Stimulated activated CD4-positive, alpha-beta T cell treated with anti-CD3 and anti-CD28 coated beads, TNF-alpha, amount 100 ng/mL, for 48 hours (primary cell): ENCODE measurements at places on chromosomes 16 and 17.

- DNase-seq = no peak
Measured at GRCh38 chr17:63232565-63233310, 213.4 kb downstream of the CYB561 start.

DNA sequence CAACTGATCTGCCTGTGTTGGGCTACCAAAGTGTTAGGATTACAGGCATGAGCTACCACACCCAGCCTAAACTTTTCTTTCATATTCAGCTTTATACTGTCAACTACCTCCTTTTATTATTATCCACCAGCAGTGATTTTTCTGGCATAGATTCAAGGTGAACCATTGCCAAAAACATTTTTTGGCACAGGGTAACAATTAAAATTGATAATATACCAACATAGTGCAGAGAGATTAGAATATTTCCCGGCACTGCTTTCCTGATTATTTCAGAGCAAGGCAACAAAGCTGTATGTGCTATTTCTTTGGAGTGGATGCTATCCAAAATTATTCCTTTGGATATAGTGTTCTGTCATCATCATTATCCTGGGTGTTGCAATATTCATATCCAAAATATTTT is 781.6 kb upstream of the SOX9 start:
- no peak for DNase-seq

- no peak for DNase-seq
Measured at GRCh38 chr17:65360961-65361552, 200.4 kb downstream of the AXIN2 start.

DNA sequence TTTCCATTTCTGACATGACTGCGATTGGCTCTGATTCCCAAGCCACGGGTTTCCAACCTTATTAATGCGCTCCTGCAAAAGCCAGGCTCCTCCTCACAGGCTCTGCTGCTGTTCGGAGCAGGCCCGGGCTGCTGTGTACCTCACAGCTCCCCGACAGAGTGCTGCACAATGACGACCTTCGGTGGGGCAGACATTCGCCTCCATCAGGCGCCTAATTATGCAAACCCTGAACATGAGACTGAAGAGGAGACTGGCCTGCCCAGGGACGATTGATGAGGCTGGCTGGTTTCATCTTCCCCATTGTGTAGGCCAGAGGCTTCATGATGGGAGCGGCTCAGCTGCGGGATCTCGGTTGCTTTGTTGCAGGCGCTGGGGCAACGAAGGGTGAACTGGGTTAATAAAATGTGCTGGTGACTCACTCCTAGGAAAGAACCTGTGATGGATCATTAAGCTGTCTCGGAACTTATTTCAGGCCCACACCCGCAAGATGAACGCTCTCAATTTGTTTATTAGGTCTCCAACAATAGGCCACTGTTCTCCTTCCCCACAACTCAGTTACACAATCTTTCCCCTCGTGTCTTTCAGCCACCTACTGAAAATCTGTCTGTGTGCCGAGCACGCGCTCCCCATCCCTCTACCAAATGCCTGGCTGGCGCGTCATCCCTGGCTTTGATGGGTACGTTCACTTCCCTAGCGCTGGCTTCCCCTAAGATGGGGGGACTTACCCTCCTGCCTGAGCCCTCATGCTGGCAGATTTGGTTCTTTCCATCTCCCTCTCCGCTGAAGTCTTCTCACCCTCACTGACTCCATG is 27.2 kb upstream of the TOB1 start:
- DNase-seq = no peak

- no peak for DNase-seq
Measured at GRCh38 chr16:86956437-86956836, 360.8 kb downstream of the C16orf95 start.

- no peak for DNase-seq
Measured at GRCh38 chr16:2280981-2281542, 13.1 kb upstream of the RNPS1 start.

DNA sequence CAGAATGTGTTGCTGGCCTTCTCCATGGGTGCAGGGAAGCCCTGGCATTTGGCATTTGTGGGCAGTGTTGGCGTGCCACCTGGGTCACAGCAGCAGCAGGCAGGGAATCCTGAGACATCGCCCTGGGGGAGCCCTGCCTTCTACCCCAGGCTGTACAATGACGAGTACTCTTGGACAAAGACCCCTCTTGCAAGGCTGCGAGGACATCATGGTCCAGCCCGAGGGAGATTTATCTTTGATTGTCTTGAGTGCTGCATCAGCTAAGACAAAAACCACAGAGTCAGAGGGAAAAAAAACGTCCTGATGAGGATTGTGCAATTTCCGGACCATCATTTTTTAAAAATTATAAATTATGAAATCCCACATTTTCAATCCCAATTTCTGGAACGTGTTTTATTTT is 3.7 kb downstream of the CRISPLD2 start:
- DNase-seq = no peak

- DNase-seq = no peak
Measured at GRCh38 chr17:18028114-18028951, 10.6 kb downstream of the ATPAF2 start.

DNA sequence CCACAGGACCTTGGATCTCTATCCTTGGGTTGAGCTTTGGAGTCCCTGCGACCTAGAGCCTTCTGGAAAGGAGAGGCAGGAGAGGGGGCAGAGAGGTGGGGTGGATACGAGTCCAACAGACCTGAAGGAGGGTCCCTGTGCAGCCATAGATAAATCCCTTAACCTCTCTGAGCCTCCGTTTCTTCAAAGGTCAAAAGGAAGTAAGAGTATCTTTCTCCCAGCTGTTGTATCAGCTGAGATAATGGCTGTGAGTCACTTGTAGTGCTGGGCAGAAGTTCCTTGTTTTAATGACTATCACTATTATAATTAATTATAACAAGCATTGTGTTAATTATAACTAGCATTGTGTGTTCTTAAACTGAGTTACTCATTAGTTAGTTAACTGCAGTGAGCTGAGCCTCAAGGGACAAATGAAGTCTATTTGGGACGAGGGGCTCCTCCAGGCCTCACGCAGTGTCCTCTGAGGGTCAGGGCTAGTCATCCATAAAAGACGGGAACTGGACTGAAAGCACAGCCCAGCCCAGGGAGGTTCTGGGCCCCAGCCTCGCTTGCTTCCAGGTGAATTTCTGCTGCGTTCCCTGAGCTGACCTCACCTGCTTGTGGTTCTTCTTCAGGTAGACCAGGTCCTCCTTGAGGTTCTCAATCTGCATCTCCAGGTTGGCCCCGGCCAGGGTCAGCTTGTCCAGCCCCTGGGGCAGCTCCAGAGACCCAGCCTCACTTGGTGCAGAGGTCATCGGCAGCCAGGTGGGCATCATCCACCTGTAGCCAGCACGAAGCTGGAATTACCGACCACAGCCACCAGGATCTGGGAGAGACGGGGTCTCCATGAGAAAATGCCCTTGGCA is 5.7 kb upstream of the KRT17 start:
- no peak for DNase-seq

DNA sequence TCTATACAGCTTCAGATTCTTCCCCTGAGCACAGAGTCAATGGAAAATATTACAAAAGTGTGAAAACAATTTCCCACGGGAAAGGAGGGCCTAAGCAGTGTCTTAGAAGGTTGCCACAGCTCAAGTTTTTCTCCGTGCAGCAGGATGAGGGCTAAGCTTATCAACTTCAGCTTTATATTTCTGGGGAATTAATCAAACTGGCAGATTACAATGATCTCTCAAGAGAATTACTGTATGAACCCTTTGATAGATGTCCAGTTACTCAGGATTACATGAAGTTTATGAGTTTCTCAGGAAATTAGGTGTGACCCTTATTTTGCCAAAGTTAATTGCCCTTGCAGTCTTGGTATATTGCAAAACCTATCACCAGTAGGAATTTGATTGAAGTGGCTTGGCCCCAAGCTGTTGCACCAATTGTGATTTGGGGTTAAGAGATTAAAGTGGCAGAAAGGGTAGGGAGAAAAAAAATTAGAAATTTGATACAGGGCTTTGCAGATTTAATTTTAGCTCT is 298.4 kb downstream of the MAP2K6 start:
- no peak for DNase-seq

DNA sequence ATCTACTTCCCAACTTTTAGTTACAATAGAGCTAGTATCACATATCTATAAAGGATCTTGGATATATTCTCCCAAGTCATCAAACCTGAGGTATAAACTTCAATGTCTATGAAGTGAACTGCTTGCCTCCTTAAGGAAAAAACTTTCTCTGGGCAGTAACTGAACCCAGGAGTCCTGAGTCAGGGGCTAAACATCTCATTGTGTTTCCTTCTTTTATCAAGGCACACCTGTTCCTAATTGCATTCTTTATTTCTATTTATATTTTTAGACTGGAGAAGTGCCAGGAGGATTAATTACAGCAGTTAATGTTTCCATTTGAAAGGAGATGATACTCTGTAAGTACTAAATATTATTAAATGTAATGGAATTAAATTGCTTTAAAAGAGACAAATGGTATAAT is 98.6 kb downstream of the CDH8 start:
- no peak for DNase-seq

DNA sequence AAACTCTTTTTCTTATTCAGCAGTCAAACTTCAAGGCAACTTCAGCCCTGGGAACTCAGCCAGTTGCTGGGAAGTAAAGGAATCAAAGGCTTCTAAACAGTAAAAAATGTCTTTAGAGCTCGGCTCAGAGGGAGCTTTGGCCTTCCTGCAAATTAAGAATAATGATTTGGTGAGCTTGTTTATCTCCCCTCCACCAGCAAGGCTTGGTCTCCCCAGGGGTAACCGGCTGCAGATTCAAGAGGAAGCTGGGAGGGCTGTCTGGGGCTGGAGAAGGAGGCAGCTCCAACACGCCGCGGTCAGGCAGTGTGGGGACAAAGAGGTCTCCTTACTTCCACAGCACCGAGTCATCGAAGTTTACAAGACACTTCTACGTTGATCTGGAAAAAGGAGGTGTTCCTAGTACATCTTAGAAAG is 17.7 kb upstream of the DOC2B start:
- no peak for DNase-seq

DNA sequence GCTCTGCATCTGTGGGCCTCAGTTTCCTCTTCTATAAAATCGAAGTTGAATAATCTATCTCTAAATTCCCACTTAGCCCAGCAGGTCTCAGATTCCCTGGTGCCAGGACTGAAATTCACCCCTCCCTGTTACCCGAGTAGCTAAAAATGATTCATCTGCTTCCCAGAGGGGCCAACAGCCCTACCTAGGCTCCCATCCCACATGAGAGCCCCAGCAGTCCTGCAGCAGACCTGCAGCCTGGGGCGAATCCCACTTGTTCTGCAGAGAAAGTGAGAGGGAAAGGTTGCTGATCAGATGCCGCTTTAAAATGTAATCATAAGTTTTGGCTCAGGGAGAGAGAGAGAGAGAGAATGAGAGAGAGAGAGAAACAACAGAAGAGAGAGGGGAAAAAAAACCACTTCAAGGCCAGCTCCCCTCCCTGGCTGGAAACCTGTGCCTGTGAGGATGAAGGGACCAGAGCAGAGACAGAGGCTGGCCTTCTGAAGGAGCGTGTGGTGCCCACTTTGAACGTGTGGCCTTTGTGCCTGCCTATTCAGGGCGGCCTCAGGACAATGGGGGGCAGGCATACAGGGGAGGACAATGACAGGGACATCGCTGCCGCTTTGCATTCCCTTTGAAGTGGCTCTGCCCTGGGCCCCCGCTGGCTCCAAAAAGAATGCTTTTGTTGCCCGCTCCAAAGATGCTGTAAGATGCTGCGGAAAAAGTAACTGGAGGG is 85.2 kb upstream of the NKD1 start:
- no peak for DNase-seq

DNA sequence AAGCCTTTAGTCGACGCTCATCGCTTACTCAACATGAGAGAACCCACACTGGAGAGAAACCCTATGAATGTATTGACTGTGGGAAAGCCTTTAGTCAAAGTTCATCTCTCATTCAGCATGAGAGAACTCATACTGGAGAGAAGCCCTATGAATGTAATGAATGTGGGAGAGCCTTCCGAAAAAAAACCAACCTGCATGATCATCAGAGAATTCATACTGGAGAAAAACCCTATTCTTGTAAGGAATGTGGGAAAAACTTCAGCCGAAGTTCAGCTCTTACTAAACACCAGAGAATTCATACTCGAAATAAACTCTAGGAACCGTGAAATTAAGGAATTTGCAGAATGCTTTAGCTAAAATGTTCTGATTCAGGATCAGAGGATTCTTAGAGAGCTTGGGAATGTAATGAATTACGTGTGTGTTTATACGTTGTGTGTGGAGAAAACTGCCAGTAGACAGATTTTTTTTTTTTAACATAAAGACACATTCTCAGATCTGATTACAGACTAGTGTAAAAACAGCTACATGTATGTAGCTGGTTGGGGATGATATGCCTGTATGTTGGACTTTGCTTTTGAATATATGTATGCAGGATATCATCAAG is 25.4 kb downstream of the ZFP90 start:
- DNase-seq = no peak

- DNase-seq = no peak
Measured at GRCh38 chr17:4433515-4434031, at the start of gene SPNS3. Gene SPNS3 (plus strand): TSS chr17:4433940. CDS start chr17:4433968, 28 bp downstream.

- no peak for DNase-seq
Measured at GRCh38 chr17:17151962-17152361, 54.2 kb downstream of the PLD6 start.

DNA sequence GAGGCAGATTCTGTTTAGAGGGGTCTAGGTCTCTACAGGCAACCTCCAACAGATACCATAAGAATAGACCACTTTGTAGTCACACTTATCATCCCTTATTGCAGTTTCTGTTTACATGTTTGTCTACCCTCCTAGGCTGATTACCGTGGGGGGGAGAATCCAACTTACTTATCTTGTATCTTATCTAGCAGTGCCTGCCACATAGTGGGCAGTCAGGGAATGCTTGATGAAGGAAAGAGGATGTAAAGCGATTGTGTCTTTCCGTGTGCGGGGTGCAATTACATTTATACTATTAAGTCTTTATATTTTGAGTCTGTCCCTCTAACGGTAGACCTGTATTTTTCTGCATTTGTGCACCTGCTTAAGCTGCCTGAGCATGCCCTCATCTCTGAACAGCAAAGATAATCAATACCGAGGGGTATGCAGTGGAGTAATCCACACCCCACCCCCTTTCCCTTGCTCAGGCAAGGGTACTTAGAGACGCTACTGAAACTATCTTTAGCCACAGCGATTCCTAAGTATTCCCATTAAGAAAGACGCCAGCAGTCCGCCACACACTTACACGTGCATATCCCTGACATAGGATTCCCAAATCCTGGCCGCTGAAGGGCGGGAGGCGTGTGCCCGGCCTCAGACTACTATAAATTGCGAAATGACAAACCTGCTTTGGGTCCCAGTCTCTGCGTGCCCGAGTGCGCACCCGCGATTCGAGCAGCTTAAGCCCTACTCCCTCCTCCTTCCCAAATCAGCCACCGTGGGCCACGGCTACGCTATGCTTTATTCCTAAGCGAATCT is 635 bp upstream of the AATF start:
- DNase-seq = no peak
